ENCODE measurements at places on chromosomes 6 and 20.

- DNase-seq = no peak
Measured at GRCh38 chr6:38016824-38017223, 197.3 kb downstream of the ZFAND3 start.

- no peak for DNase-seq
Measured at GRCh38 chr20:54680872-54681619, 205.7 kb downstream of the DOK5 start.

DNA sequence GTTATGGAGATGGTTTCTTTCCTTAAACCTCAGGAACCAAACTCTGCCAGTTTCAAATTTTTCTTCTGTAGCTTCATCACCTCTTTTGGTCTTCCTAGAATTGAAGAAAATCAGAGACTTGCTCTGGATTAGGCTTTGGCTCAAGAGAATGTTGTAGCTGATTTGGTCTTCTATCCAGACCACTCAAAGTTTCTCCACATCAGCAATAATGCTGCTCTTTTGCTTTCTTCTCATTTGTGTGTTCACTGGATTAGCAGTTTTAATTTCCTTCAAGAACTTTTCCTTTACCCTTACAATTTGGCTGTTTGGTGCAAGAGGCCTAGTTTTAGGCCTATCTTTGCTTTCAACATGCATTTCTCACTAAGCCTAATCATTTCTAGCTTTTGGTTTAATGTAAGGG, 78.1 kb upstream of the PLCB4 start:
- no peak for DNase-seq

- peak; percentile 74 for DNase-seq
Measured at GRCh38 chr6:170067181-170067641, 223.7 kb downstream of the DLL1 start.

GRCh38 chr6:79330704-79331103, 96.2 kb upstream of the HMGN3 start:
- no peak for DNase-seq
